Endothelial cell of umbilical vein (primary cell): ENCODE measurements at places on chromosomes 3 and 15. TPM values are rescaled to one million over a fixed set of nuclear protein-coding genes. Genes with fewer than 3 reads are reported as not detected.

Gene TRIM42
- total RNA-seq: not detected in 2 replicates

DNA sequence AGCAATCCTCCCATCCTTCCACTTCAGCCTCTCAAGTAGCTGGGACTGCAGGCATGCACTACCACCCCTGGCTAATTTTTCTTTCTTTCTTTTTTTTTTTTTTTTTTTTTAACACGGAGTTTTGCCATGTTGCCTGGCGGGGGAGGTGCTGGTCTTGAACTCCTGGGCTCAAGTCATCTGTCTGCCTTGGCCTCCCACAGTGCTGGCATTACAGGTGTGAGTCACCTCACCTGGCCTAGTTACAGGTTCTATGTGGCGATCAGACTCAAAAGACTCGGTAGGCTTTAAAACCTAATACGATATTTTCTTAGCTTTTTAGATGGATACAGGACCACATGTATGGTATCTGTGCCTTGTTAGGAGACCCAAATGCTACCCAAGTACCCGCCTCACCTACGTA is 14.0 kb upstream of the SLC25A26 start:
- H3K36me3 ChIP-seq: no peaks in the 10 kb centered on the region
- H3K4me3 ChIP-seq: no peak overlapping the region
- H3K27me3 ChIP-seq: no peaks in the 10 kb centered on the region
- DNase-seq: no peak
- H3K4me1 ChIP-seq: no peaks in the 10 kb centered on the region
- no peak overlapping the region for H3K27ac ChIP-seq

GRCh38 chr3:126917232-126917804 is 65.6 kb upstream of the PLXNA1 start:
- DNase-seq: no peak
- peaks cover 38% of the 10 kb centered on the region for H3K27me3 ChIP-seq
- H3K4me1 ChIP-seq: peaks cover 16% of the 10 kb centered on the region

DNA sequence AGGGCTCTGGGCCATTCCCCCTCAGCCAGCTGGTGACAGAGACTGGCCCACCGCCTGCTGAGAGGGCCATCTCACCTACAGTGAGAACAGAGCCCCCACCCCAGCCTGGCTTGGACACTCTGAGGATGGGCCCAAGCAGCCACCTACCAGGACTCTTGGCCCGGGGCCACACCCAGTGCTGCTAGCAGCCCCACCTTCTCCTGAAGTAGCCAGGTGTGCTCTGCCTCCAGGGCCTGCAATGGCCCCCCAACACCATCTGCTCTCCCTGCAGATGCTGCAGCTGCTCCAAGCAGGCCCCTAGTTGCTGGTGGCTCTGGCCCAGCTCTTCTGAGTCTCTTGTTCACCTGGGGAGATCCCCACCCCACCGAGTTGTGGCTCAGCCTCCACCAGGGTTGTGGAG is 6.8 kb upstream of the CLK3 start:
- no peaks in the 10 kb centered on the region for H3K27me3 ChIP-seq
- no peaks in the 10 kb centered on the region for H3K36me3 ChIP-seq
- H3K4me1 ChIP-seq: no peaks in the 10 kb centered on the region
- H3K4me3 ChIP-seq: no peak overlapping the region
- DNase-seq: no peak
